ENCODE measurements at places on chromosomes 5 and 9.

GRCh38 chr9:2128618-2129017, 113.5 kb downstream of the SMARCA2 start:
- DNase-seq = no peak

GRCh38 chr5:143274952-143275351, 128.5 kb downstream of the NR3C1 start:
- no peak for DNase-seq

- DNase-seq = no peak
Measured at GRCh38 chr5:75037106-75037505, 15.3 kb downstream of the GCNT4 start.

DNA sequence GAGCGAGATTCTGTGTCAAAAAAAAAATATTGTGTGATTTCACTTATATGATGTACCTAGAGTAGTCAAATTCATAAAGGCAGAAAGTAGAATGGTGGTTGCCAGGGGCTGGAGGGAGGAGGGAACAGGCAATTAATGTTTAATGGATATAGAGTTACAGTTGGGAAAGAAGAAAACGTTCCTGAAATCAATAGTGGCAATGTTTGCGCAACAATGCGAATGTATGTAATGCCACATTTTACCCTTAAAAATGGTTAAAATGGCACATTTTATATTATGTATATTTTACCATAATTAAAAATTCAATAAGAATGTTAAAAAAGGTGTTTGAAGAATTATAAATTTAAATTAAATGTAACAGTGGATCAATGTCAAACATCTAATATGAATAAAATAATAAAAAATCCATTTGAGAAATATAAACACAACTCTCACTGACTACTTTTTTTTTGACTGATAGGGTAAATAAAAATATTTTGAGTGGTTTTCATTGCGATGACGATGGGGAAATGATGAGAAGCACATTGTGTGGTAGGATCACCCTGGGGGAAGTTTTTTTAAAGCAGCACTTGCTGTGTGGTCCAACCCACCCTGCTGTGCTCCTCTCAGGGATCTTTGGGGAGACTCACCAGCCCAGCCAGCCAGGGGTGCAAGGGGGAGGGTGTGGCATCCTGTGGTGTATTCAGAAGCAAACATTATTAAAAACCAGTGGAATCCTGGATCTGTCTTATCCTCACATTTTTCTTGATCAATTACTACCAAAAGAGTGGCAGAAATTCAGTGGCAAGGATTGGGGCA, 4.3 kb downstream of the FYB1 start:
- no peak for DNase-seq

DNA sequence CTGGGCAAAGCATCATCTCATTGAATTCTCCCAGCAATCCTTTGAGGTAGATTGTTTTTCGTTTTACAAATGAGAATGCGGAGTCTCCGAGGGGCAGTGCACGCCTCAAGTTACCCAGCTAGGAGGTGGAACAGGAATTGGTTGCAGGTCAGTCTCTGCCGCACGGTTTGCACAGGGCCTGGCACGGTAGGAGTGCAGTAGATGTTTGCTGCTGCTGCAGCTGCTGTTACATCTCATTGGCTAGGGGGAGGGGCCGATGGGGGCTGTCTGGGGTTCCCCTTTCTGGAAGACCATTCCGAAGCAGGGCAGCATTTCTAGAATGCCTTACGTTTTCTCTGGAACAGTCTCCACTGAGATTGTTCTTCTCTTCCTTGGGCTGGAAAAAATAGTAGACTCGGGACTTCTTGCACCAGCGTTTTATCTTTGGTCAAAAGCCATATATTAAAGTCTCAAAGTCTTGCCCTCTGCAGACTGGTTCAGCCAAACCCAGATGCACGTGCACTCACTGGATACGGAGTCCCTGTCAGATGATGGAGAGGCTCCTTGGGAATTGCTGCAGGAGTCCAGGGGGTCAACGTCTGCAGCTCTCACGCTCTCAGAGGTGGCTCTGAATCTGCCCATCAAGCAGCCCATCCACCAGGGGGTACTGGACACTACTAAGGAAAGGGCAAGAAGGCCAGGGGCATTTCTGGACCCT, 1.2 kb downstream of the USP20 start:
- DNase-seq = no peak

DNA sequence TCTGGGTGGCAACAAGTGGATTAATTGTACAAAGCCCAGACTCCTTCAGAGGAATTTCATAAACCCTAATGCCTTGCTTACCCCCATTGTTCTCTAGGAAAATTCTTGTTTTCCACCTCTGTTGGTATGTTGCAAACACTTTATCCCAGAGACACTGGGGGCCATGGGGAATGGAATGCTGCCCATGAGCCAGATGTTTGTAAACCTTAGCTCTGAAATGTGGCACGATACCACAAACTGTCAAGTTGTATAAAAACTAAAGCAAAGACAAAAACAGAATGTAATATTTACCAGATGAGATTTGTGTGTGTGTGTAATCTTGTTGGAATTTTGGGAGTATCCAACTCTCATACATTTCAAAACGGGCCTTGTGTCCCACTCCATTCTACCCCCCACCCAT, 465.0 kb downstream of the EBF1 start:
- DNase-seq = no peak

DNA sequence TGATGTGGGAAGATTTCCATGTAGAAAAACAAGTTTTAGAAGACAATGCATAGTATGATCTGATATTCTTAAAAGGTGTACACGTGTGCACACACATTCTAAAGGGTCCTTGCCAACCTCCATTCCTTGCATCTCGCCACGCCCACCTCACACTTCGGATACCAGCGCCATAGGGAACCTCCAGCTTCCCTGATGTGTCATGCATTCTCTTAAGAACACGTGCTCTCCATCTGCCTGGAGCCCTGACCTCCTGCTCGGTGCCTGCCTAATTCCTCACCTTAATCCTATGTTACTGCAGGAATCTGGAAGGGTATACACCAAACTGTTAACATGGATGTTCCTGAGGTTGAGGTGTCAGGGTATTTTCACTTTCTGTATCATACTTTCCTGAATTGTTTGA, 63.1 kb downstream of the PTCD2 start:
- DNase-seq = no peak

DNA sequence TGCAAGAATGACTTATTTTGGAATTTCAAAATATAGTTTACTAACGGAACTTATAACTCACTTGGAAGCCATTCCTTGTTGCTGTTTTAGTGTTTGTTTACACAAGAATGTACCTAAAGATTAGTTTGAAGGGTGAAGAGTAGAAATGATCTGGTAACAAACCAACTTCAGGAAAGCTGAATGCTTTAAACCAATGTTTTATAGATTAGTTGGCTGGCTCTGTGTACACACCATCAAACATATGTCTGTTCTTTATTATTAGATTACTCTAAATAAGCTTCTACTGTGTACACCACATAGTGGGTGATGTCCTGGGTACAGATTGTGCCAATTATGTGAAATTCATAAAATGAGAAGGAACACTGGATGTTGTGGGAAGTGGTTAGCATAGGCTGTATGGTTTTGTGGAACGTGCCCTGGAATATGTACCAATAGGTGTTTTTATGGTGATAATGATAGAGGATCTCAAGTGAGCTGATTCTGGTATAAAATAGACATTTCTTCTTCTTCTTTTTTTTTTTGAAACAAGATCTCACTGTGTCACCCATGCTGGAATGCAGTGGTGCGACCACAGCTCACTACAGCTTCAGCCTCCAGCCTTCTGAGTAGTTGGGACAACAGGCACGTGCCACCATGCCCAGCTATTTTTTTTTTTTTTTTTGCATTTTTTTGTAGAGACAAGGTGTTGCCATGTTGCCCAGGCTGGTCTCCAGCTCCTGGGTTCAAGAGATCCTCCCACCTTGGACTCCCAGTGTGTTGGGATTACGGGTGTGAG, 109.3 kb upstream of the DHFR start:
- no peak for DNase-seq

DNA sequence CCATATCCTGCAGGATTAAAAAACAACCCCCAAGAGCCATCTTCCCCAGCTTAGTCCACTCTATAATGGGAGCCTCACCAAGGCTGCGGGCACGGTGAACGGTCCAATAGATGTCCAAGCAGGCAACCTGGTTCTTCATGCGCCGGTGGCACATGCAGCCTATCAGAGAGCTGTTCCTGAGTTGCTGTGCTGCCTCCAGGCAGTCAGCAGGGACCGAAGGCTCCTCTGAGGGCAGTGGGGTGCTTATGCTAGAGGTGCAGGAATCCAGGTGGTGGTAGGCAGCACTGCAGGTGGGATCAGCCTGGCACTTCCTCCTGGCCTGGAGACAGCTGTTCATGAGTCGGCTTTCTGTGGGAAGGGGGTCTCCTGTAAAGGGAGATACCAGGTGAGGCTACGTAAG, 10.2 kb downstream of the GFRA3 start:
- DNase-seq = no peak

DNA sequence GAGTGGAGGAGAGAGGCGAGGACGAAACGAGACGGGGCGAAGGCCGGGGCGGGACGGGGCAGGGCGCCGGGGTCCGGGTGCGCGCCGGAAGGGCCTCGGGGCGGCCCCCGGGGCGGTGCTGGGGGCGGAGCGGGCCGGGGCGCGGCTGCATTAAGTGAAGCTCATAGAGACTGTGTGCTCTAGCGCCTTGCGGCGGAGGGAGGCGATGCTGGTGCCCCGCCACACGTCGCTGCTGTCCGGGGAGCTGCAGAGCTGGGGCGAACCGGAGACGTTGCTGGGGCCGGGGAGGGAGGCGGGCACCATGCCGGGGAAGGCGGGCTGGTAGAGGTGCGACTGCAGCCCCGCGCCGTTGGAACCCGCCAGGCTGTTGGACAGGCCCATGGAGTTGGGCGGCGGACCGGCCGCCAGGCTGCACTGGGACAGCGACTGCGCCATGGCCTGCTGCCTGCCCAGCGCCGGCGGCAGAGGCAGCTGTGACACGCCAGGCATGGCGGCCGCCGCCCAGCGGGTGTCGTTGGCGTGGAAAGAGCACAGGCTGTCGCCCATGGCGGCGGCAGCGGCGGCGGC, 8.3 kb downstream of the OTP start:
- no peak for DNase-seq

GRCh38 chr5:72468024-72468423, 39.2 kb downstream of the ZNF366 start:
- no peak for DNase-seq

GRCh38 chr5:32231241-32231640, 57.1 kb upstream of the GOLPH3 start:
- no peak for DNase-seq

DNA sequence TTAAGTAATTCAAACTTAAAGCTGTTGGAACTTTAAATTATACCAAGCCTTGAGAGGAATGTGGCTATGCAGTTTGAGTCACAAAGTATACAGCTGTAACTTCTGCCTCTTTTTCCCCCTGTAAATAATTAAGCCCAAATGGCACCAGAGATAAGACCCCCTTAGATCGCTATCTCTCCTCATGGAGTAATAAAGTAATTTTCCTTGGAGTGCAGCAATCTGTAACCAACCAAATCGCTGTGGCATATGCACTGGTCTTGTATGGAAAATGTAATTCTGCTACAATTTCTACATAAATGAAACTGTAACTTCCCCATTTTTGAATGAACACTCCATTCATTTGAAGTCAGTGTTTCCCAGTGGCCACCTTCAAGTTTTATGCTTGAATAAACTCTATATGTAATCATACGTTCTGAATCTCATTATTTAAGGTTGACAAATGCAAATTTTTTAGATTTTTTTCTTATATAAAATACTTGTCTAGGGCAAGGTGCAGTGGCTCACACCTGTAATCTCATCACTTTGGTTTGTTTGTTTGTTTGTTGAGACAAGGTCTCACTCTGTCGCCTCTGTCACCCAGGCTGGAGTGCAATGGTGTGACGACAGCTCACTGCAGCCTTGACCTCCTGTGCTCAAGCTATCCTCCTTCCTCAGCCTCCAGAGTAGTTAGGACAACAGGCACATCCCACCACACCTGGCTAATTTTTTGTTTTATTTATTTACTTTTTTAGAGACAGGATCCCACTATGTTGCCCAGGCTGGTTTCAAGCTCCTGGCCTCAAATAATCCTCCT, 12.3 kb downstream of the SUSD1 start:
- DNase-seq = no peak

DNA sequence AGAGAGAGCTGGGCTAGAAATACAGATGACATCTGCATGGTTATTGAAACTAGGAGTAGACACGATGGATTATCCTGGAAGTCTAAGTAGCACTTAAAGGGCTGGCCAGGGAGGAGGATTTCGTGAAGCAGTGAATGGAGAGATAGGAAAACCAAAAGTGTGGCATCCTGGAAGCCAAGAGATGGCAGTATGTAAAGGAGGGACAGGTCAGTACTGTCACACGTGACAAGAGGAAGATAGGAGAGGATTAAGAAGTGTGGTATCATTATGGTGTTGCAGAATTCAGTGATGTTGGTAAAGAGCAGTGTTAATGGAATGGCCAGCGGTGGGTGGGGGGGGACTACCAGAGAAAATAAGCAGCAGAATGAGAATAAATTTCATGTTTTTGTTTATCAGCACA, 11.7 kb downstream of the RAD23B start:
- no peak for DNase-seq

- no peak for DNase-seq
Measured at GRCh38 chr5:107119656-107120055, 551.1 kb downstream of the EFNA5 start.

DNA sequence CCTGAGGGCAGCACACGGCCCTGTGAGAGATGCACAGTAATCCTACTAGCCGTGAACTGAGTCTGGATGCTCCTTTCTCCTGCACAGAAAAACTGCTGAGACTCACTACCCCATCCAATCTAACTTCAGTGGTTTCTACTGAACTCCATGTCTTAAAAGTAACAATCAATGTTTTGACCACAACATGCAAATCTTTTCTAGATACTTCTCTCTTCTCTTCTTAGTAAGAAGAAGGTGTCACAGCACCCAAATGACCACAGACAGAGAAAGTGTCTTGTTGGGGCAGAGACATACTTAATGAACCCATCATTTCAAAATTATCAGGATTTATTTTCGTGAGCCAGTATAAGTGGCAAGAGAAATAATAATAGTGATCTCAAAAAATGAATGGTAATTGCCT, 285.8 kb upstream of the MEF2C start:
- no peak for DNase-seq

DNA sequence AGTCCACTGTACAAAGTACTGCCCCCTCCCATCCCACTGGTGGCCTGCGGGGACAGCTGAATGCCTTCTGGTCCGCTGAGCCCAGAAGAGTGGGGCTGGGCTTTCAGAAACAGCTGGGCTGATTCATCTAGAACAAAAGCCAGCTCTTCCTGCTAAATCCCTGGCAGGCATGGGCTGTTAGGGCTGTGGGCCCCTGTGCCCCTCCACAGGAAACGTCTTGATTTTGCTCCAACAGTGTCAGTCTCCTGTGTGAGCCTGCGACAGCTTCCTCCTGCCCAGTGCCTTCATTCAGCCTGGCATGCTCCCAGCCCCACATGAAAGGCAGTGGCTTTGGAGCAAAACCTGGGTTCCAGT, 6.9 kb upstream of the GSN start:
- DNase-seq = no peak

GRCh38 chr5:38808666-38809343, 37.0 kb upstream of the OSMR start:
- no peak for DNase-seq

- no peak for DNase-seq
Measured at GRCh38 chr9:128886211-128886891, 4.4 kb downstream of the LRRC8A start.

DNA sequence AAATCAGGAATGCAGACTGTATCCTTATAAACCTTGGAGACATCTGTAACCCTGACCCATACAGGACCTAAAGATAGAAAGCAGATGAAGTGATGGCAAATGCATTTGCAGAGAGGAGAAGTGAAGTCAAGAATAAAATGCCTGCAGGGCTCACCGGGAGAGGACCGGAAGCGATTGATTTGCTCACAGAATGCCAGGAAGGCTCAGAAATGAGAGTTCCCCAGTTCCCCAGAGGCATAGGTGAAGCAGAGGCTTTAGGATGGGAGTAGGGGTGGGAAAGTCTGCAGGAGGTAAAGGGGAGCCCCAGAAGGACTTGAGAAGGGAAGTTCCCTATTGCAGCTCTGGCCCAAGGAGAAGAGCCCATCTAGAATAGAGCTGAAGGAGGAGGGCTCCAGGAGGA, 63.9 kb upstream of the TNFAIP8 start:
- DNase-seq = no peak
